ENCODE measurements at places on chromosomes 3 and 15. TPM values are rescaled to one million over a fixed set of nuclear protein-coding genes. Genes with fewer than 3 reads are reported as not detected.

The CMTM8 gene
- total RNA-seq, result 0.78 TPM

The VPS33B gene
- 18.2 TPM for total RNA-seq

The GOLGA6L7 gene
- not detected for total RNA-seq

The GRIP2 gene
- 0.46 TPM for total RNA-seq

The GOLGA8R gene
- total RNA-seq, result 2.9 TPM
